ENCODE measurements at places on chromosomes 4 and X. TPM values are rescaled to one million over a fixed set of nuclear protein-coding genes. Genes with fewer than 3 reads are reported as not detected.

DNA sequence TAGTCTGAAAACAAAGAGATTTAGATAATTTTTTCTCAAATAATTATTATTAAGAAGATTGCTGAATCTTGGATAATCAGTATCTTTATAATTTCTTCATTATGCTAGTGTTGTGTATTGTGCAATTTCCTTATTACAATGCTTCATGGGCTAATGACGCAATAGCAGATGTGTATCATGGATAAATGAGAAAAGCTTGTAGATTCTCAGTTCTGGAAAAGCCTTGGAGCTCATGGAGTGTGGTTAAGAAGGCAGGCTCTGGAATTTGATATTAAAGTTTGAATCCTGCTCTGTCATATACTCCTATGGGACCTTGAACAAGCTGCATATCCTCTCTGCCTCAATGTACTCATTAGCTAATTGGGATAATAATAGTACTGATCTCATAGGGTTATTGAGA is 18.9 kb upstream of the CXCL8 start:
- DNase-seq, result no peak

- peak; percentile 3 for DNase-seq
These were observed 727.6 kb downstream of the TRAM1L1 start for GRCh38 chr4:116357758-116358157.

- no peak for DNase-seq
These were observed 146.9 kb upstream of the FGF13 start for GRCh38 chrX:138858438-138858837.

- no peak for DNase-seq
These were observed 114.7 kb downstream of the SLC4A4 start for GRCh38 chr4:71453531-71453930.

DNA sequence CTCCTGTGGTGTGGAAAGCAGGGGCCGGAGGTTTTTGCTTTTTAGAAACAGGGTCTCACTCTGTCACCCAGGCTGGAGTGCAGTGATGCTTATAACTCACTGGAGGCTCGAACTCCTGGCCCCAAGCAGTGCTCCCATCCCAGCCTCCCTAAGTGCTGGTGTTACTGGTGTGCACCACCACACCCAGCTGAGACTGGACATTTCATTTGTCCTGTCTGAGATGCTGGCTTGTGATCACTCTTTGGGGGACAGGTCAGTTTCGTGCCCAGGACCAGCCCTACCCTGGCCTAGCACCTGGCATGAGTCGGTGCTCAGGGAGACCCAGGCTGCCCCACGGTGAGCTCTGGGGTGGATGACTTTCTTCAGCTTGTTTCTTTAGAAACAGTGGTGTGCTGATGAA is 11.3 kb downstream of the PSAPL1 start:
- no peak for DNase-seq

RHOH gene
- polyA plus RNA-seq, result 0.50 TPM

FBXL5 gene
- 134 TPM for polyA plus RNA-seq

DNA sequence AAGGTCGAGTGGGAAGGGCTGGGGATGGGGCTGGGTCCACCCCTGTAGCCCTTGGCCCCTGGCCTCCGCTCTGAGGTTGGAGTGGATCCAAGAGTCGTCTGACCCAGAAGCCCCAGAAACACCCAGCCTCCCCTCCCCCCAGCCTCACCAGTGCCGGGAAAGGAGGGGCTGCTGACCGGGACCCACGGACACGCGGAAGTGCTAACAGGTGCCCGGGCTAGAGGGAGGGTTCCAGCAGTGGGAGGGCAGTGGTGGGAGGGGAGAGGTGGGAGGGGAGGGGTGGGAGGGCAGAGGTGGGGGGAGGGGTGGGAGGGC is 131.8 kb upstream of the NKX1-1 start:
- DNase-seq, result no peak

GRCh38 chr4:106269711-106270110 is 46.3 kb downstream of the TBCK start:
- no peak for DNase-seq
